ENCODE measurements at places on chromosomes 1 and 21.

DNA sequence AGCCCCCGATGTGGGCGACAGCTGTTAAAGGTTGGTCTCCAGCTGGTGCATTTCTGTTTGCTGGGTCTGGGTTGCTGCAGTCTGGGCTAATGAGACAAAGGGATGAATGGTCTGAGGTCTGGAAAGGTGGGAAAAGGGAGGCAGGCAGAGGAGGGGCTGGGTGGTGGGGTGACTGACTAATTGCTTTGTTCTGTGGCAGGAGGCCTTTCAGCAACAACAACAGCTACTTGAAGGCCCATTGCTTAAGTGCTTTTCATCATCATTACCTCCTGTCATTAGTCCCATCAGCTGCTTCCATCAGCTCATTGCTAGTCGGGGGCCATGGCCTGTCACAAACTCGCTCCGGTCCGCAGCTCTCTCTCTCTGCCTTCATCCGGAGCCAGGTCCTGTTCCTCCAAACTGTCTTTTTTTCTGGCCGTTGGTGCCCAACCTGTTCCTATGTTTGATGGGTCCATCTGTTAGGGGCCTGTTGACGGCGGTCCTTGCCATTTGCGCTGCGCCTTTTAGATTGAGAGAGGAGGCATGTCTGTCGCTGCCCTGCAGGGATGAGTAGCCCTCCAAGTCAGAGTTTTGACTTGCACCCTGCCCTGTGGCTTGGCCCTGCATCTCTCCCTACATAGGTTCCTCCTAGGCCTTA, 105.6 kb upstream of the PLXNA2 start:
- DNase-seq: peak; percentile 4

DNA sequence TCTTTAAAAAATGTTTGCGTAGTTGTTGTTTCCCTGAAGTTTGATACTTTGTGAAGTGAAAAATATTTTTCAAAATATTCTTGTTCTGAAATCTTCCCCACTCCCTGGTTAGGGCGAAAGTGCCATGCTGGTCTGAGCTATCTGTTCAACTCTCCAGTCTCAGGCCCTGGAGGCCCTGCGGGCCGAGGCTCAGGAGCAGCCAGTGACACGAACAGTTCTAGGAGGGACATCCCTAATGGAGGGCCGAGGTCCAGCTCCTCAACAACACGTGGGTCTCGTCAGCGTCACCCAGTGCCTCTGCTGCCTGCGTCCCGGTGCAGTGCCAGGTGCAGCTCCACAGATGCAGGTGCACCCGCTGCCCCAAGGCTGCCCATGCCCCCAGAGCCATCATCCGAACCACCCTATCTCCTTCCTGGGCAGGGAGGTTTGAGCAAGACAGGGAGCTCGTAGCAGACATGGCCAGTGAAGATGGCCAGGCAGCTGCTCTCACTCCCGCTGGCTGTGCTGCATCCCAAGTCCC, 69.7 kb upstream of the COL6A1 start:
- DNase-seq: no peak

DNA sequence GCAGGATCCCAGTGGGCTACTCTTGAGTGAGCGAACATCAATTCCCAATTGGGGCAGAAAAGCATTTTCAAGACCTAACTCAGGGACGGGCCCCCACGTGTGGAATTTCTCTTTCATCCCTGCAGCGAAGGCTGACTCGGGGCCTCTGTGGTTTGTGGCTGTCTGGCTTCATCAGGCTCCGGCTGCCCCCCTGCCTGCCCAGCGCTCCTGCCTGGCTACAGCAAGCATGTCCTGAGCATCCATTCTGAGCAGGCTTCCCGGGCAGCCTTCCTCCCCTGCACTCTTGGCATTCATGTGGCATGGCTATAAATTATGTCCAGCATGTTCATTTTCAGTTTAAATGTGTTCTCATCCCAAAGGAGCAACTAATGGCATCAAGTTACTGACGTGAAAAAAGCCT, 588.1 kb downstream of the KIF26B start:
- DNase-seq: no peak

- no peak for DNase-seq
Observed at GRCh38 chr1:4160181-4160580, 260.1 kb upstream of the C1orf174 start.

DNA sequence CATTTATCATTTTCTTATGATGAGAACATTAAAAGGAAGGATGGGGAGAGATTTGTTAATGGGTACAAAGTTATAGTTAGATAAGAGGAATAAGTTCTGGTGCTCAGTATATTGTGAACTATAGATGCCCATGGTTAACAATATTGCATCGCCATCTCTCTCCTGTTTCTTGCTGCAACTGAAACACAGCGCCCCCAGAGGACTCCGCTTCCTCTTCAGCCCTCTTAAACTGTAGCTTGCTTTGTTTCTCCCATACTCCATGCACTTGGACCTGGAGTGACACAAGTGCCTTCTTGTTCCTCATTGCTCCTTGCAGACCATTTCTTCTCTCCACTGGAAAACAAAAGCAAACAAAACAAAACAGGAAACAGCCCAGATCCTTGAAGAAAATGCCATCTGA, 70.1 kb upstream of the NTPCR start:
- DNase-seq: no peak

DNA sequence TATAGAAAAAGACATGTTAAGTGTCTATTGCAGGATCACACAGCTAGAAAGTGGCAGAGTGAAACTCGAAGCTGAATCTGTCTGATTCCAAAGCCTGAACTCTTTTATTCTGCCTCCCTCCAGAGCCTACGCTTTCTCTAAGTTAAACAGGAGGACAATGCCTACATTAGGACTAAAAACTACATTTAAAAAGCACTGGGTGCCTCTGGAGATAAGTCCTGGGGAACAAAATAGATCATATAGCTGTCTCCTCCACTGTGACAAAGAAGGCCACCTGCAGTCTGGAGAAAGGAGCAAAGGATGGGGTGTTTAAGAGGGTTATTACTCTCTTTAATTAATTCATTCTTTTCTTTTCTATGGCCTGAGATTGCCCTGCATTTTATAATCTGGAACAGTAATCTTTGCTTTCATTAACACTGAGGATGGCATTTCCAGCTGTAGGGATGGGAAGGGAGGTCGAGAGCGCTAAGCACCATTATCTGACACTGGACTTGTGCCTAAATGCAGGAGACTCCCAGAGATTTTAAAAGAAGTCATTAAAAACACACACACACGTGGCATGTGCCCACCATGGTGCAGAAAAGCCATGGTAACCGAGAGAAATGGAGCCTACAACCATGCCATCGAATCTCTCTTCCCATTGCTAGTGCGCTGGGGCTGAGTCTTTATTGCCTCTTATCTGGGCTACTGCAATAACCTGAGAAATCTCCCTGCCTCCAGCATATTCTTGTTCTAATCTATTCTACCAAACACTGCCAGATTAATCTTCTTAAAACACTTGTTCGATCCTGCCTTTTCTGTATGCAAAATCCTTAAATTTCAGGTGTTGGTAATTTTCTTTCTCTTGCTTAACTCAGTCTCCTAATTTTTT, 92.2 kb downstream of the PLXNA2 start:
- no peak for DNase-seq

DNA sequence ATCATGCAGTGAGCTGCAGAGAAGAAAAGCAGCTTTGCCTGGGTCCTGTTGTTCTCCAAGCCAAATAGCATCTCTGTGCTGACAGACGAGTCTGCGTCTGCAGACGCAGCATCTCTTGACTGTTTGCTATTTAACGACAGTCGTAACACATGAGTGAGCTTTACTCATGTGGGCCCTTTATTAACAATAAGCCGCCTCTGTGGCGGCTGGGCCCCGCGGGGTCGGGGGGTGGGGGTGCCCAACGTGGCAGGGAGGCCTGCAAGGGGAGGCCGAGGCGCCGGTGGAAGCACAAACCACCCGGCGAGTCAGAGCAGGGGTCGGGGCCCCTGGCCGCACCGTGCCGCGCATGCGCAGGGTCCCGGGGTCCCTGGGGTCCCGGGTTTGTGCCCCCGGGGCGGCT, 435.1 kb downstream of the KIF26B start:
- peak; percentile 65 for DNase-seq

- DNase-seq: no peak
Observed at GRCh38 chr21:37647781-37648180, 268.5 kb downstream of the KCNJ6 start.

DNA sequence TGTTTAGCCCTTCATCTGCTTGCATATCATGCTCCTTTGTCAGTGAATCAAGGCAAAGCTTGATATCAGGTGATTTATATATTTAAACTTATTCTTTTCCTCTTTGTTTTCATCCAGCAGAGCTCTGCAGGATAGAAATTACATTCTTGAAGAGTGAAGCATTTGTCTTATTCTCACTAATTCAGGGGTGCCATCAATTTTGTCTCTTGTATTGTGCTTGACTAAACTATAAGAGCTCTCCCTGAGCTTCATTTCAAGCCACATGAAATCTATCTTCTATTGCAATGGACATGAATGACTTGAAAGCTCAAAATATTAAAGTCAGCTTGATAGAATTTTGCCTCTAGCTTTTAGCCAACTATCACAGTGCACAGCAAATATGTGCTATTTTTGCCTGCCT, 236.7 kb upstream of the KCTD3 start:
- no peak for DNase-seq

DNA sequence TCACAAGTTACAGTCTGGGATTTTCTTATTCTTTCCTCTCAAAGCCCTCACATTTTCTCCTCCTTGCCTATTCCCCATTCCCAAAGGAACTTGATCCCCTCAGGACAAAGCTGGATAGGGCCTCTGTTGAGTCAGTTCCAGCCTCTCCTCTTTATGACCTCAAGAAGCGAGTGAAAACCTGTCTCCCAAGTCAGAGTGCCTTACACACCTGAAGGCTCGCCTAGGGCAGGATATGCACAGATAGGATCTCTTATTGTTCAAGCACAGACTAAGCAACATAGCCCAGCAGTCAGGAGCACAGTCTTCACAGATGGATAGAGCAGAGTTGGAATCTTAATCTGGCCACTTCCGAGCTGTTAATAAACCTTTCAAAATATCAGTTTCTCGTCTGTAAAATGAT, 60.8 kb upstream of the PRRC2C start:
- no peak for DNase-seq

DNA sequence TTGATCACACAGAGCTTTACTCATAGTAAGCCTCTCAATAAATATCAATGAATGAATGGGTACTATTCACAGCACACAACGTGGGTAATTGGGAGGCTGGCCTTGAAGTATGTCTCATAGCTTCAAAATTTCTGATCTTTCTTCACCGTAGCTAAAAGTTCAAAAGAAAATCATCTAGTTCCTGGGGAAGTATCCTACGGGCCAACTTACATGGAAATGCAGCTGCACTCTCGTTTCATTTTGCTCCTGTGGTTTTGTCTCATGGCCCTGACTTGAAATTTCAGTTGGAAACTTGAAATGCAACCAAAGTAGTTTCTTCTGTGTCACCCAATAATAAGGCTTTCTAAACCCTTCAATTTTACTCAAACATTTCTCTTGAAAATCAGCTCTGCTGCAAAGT, 76.1 kb upstream of the CNIH3 start:
- no peak for DNase-seq

DNA sequence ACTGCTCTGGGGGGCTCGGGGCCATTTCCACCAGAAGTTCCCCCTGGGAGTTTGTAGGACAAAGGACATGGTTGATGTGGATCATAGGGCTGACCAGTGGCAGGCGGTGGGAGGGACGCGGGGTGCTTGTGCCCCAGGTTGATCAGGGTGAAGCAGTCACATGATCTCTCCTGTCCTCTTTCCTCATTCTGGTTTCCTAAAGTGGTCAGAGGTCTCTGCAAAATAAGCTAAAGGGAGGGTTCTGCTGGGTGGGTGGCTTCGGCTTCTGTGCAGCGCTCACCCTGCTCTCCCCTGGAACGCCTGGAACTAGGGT, 9.2 kb downstream of the PDXK start:
- no peak for DNase-seq

DNA sequence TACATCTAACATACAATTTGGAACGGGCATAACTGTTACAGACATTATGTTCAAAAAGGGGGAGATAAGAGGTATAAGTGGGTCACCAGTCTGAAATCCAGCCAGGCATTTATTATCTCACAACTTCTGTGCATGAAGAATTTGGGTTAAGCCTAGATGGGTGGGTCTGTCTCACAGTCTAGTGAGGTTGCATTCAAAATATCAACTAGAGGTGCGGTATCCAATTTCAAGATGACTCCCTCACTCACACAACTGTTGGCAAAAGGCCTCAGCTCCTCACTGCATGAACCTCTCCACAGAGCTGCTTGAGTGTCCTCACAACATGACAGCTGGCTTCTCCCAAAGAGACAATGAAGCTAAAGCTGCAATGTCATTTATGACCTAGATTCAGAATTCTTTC, 4.7 kb downstream of the AUNIP start:
- DNase-seq: peak; percentile 89

DNA sequence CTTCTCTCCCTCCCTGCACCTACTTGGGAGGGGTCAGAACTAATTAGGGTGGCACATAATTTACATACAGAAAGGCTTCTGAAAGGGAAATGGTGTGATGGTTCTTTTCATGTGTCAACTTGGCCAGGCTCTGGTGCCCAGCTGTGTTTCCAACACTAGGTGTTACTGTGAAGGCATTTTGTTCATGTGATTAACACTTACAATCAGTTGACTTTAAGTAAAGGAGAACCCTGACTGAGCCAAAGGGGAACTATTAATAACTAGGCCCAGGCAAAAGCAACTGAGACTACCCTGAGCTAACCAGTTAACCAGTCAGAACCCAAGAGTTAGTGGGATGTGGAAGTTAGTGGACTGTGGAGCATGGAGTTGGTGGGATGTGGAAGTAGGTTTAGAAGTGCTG, 114.9 kb downstream of the SEC16B start:
- no peak for DNase-seq

DNA sequence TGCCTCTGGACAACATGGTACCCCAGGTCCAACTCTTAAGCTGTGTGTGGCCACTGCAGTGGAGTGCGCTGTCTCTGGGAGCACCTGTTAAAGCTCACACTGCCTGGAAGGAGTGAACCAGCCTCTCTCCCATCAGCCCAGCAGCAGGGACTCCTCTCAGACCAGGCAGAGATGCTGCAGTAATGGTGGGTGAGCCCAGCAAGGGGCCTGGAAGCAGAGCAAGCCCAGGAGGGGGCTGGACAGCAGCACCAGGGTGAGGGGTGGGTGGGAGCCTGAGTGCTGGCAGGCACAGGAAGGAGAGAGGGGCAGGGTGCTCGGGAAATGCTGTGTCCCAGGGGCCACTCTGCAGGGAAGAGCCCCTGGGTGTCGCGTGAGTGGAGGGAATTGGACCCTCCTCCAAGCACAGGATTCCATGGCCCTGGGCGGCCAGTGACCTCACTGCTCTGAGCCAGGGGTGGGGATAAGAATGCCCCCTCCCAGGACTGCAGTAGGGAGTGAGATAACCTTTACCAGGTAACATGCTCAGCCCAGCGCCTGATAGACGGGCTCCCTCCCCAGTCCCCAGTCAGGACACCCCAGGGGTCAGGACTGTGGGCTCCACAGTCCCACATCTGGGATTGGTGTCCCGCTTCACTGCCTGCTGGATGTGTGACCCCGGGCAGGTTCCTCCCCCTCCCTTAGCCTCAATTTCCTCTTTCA, 313.1 kb downstream of the MATN1 start:
- DNase-seq: no peak

DNA sequence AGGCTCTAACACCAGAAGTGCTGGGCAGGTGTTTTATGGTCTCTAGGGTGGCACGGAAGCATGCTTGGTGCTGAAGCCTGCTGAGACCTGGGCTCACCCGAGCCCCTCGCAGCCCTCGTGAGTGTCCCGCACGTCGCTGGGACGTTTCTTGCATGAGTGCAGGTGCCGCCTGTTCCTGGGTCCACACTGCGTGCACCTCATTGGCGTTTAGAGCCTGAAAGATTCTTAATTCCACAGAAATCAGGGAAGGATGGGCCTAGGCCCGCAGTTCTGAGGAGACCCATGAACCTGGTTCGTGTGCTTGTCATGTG, 43.8 kb upstream of the DIP2A start:
- DNase-seq: no peak

- no peak for DNase-seq
Observed at GRCh38 chr21:31351438-31351837, 7.4 kb upstream of the TIAM1 start.
